ENCODE measurements at places on chromosomes 4 and X.

- DNase-seq = no peak
Observed at GRCh38 chr4:172652369-172652768, 516.2 kb upstream of the GALNT7 start.

DNA sequence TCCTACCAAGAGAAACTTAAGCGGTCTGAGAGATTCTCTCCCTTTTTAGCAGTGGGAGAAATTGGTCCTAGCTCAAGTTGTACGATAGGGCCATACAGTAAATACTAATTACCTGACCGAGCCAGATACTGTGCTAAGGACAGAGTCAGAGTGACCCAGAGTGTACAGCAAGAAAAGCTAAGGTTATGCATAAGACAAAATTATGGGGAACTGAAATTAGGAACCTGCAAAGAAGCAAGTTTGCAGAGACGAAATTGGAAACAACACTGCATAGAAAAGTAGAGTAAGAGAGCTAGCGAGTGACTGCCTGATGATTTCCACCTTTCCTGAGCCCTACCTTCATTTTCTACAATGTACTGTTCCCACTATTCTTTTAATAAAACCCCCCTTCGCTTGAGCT lies 278.1 kb downstream of the NKX6-1 start:
- no peak for DNase-seq

GRCh38 chr4:8260656-8261111 lies 8.9 kb upstream of the HTRA3 start:
- peak; percentile 86 for DNase-seq

DNA sequence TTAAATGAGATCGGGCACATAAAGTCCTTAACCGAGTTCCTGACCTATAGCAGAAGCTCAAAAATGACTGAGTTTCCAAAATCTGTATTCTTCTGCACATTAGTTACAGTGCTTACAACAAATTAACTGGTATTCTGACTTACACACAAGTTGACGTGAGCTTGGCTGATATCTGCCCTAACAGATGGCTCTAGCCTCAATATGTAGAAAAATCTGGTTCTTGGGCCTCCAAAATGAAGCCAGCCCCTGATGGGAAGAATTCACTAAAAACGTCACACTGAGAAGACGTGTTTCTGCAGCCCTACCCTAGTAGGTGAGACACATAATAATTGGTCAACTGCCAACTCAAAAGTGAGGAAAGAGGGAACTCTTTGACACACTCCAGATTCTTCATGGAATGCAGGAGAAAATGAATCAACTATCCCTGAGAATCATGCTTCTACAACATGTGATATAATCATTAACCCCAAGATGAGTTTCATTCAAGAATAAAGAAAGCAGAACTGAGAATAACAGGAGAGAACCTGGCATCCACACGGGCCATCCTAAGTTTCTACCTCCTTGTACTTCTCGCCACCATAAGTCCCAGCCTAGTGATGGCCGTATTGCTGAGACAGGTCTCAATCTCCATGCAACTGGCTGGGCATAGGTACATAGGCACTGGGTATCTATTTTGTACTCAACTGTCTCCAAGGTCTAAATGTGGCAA lies 8.2 kb downstream of the STX18 start:
- no peak for DNase-seq

- DNase-seq = no peak
Observed at GRCh38 chr4:81746071-81746470, 274.4 kb upstream of the RASGEF1B start.

DNA sequence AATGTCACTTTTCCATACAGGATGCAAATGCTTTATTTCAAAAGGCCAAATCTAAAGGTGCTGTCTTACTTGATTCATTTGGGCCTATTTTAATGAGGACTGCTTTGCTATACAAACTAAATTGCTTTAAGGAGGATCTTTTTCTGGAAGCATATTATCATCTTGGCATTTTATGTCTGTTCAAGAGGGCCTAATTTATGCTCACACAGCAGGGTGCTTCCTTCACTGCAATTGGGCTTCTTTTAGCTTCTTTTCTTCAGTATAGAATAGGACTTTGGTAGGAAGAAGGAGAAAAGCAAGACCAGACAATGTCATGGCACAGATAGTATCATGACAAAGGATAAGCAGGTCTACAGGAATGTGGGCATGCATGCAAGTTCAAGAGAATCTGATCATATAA lies 222.4 kb upstream of the ANKRD50 start:
- no peak for DNase-seq

- DNase-seq = no peak
Observed at GRCh38 chrX:134660627-134661026, 2.4 kb upstream of the PLAC1 start.

DNA sequence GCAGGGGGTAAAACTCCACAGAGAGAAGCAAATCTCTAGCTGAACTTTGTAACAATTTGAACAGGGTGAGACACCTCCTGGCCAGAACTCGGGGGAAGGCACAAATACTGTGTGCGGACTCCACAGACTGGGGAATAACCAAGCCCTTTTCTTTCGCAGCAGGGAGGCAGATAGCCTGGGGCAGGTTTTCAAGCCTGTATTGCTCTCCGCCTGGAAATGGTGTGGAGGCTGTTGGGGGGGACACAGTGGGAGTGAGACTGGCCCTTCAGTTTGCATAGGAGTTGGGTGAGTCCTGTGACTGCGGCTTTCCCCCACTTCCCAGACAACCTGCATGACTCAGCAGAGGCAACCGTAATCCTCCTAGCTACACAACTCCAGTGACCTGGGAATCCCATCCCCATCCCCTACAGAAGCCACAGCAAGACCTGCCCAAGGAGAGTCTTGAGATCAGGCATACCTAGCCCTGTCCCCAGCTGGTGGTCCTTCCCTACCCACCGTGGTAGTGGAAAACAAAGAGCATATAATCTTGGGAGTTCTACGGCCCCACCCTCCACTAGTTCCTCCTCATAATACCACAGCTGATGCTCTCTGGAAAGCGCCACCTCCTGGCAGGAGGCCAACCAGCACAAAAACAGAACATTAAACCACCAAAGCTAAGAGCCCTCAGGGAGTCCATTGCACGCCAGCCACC lies 12.9 kb upstream of the SMPX start:
- no peak for DNase-seq

DNA sequence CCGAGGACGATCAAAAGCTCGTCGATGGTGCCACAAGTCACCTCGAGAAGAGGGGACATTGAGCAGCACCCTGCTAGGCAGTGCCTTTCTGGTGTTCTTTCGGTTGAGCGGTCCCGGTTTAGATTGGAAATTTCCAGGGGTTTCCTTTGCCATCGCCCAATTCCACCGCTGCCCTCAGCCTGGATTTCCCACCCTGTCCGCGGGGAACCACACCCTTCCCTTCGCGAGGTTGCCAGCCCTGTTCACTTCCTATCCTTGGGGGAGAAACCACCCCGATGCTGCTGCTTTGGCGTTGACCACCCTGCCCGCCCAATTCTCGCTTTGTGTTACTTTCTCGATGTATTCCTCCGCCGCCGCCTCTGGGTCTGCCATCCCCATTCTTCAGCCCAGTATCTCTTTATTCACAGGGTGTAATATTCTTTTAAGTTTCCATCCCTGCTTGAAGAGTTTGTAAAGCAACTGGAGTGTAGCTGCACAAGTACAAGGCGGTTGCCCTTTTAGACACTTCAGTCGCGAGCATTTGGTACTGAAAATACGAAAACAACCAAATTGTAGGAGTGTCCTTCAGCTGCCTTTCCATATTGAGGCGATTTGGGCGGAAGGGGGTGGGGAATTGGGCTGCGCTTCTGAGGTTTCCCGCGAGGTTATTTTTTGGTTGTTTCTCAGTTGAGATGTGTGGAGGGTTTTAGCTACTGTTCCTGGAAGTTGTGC lies 1.1 kb downstream of the OGT start:
- peak; percentile 46 for DNase-seq

DNA sequence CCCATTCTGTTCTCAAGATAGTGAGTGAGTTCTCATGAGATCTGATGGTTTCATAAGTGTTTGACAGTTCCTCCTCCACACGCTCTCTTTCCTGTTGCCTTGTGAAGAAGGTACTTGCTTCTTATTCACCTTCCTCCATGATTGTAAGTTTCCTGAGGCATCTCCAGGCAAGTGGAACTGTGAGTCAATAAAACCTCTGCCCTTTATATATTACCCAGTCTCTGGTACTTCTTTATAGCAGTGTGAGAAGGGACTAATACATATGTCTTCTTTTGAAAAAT lies 58.4 kb downstream of the CFAP299 start:
- DNase-seq = no peak

GRCh38 chr4:20684852-20685763 lies 15.2 kb upstream of the PACRGL start:
- peak; percentile 37 for DNase-seq

- DNase-seq = no peak
Observed at GRCh38 chrX:154417157-154417556, 5.8 kb downstream of the TAFAZZIN start.

DNA sequence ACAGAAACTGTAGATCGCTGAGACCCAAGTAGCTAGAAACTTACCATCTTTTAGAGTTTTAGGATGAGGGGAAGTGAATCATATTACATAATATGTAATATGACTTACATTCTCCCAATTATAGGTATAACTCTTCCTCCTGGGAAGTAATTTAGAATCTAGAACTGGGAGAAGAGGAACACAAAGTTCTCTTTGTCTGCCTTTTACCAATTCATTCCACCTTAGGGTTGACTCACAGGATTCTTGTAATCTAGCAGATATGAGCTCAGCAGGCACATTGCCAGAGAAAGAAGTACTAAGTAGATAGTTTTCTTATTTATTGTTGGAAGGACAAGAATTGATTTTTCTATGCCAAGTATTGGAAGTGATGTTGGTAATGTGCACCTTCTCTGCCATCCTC lies 58.0 kb upstream of the CCSER1 start:
- DNase-seq = no peak

GRCh38 chrX:25287521-25287920 lies 271.8 kb upstream of the ARX start:
- DNase-seq = no peak

- DNase-seq = peak; percentile 49
Observed at GRCh38 chr4:57136281-57136680, 26.1 kb upstream of the IGFBP7 start.

- DNase-seq = peak; percentile 70
Observed at GRCh38 chr4:152357206-152357605, 178.7 kb downstream of the FBXW7 start.

DNA sequence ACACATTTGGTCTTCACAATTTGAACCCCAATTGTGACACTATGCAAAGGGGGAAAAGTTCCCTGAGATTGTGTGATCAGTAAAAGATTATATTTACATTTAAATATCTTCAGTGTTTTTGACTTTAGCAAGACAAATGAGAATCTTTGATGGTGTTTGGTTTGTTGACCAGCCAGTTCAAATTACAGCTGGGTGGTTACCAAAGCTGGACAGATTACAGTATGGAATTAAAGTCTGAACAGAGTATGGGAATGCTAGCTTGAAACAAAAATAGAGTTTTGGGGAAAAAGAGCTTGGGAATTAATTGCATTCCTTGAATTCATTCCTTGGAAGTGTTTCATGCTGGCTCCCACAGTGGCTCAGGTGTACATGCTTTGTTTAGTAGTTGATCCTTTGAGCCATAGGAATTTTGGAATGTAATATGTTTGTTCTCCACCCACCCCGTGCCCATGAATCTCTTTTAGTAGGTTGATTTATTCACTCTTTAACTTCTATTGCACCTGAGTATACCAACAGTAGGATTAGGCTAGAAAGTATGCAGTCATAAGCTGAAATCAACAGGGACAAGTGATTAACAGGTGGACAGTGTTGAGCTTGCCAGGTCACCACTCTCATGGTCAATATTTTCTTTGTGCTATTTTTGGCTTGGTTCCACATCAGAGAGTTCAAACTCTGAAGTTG lies 81.1 kb upstream of the HELT start:
- no peak for DNase-seq

- DNase-seq = no peak
Observed at GRCh38 chrX:29012867-29013266, 425.6 kb downstream of the IL1RAPL1 start.

- no peak for DNase-seq
Observed at GRCh38 chrX:28693101-28693500, 105.9 kb downstream of the IL1RAPL1 start.

DNA sequence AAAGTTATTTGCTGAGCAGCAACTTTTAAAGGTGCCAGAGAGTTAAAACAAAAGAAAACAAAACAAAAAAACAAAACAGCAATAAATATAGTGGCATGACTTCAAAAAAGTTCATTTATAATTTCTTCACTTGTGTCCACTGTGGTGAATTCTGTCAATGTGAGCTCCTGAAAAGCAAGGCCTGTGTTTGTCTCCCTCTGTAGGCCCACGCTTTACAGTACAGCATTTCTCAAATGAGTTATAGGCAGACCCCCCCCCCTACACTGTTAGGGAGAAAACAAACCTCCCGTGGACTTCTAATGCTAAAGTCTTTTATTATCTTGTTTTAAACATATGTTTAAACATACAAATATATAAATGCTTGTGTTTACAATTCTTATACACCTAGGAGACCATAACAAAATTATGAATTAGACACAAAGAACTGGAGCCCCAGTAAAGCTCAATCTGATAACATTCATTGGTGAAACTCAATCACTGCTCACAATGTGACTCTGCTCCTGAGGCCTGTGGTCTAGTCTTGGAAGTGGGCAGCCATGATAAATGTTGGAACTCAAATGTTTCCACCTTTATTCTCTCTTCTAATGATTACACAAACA lies 47.0 kb upstream of the SCOC start:
- peak; percentile 67 for DNase-seq

GRCh38 chr4:158938220-158939044 lies 164.4 kb upstream of the RAPGEF2 start:
- peak; percentile 75 for DNase-seq

DNA sequence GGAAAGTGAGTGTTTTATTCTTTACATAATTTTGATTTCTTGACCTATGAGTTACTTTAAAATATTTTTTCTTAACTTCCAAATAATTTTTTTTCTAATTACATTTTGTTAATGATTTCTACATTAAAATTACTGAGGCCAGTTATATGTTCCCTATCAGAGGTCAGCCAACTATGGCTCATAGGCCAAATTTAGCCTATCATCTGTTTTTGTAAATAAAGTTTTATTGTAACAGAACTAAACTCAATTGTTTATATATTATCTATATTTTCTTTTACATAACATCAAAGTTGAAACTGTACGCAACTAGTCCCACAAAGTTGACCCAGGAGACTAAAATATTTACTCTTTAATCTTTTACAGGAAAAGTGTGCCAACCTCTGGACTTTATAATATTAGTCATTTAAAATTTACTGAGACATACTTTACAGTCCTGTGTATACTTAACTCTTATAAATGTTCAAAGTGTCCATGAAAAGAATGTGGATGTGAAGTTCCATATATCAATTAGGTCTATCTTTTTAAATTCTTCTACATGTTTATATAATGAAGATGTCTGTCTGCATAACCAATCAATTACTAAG lies 26.2 kb downstream of the ASB5 start:
- no peak for DNase-seq

GRCh38 chrX:8033175-8033574 lies 106.0 kb upstream of the PNPLA4 start:
- no peak for DNase-seq

DNA sequence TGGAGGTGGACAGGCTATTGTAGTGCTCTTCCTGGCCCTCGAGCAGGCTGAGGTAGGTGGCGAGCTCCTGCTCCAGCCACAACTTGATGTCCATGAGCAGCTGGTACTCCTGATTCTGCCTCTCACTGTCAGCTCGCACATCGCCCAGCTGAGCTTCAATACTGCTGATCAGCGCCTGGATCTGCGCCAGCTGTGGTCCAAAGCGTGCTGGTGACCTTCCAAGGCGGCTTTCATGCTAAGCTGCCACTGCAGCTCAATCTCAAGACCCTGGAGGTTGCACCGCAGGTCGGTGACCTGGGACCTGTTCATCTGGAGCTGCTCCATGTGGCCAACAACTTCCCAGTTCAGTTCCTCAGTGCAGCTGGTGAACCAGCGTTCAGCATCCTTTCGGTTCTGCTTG lies 31.2 kb downstream of the LRIT3 start:
- DNase-seq = no peak

- peak; percentile 94 for DNase-seq
Observed at GRCh38 chr4:152500800-152501434, 35.0 kb downstream of the FBXW7 start.

Data from fibroblast of mammary gland (primary cell).